ENCODE measurements at places on chromosomes 3 and 15. TPM values are rescaled to one million over a fixed set of nuclear protein-coding genes. Genes with fewer than 3 reads are reported as not detected.

The COL7A1 gene
- total RNA-seq = 0.83 TPM

The RGMA gene
- 0.54 TPM for total RNA-seq

The IL12A gene
- 0.34 TPM for total RNA-seq

DNA sequence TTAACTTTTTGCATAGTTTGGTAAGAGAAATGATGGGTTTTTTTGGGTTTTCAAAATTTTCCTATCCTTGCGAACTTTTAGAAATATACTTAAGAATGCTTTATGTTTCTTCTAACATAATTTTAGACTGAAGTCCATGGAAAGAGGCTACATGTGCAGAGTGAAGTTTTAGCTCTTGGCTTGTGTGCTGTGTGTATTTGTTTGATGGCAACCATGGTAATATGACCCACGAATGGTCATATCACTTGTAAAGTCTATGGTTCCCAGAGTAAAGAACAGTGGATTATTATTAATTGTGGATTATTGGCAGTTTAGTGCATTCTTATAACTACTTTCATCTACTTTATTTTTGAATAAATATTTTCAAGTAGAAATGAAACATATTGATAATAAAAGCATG lies 124.0 kb upstream of the GOLGA6L4 start:
- H3K36me3 ChIP-seq = no peaks in the 10 kb centered on the region
- no peak overlapping the region for H3K27ac ChIP-seq
- H3K4me3 ChIP-seq = no peak overlapping the region
- peaks cover 5% of the 10 kb centered on the region for H3K27me3 ChIP-seq

The C3orf38 gene
- 23.7 TPM for total RNA-seq

DNA sequence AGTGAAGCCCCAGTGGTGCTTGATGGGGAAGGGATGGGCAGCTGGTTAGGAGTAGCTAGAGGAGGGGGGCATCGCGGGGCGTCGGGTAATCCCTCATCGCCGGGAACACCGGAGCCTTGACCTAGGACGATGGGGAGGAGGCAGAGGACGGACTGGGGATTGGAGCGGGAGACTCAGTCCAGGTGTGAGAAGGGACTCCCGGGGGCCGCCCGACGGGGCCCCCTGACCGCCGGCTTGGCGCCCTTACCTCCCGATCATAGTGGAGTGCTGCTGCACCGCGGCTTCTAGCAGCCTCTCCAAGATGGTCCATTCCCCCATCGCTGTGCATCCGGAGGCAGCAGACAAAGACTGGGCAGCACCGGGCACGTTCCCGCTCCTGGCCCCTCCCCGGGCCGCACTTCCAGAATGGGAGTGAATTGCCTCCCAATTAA lies 612 bp downstream of the GJD2 start:
- no peak for DNase-seq
- no peaks in the 10 kb centered on the region for H3K36me3 ChIP-seq
- peaks cover 46% of the 10 kb centered on the region for H3K27me3 ChIP-seq

The EPHB1 gene
- total RNA-seq = 5.2 TPM
